ENCODE measurements at places on chromosomes 2 and 18.

DNA sequence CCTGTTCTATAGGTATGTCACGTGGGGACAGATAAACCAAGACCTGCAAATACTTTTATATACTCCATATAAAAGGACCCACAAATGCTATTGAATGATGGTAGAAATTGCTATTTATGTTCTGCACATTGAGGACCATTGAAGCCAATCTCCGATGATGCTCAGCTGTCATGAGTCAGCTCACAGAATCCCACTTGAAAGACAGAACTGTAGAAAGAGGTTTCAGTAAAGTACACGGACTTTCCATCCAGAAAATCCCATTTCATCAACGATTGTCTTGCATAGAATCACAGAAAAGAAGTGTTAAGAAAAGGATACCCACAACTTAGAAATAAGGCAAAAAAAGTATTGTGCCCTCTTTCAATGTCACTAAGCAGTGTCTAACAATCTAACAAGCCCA is 169.0 kb upstream of the COPS8 start:
- DNase-seq = no peak

DNA sequence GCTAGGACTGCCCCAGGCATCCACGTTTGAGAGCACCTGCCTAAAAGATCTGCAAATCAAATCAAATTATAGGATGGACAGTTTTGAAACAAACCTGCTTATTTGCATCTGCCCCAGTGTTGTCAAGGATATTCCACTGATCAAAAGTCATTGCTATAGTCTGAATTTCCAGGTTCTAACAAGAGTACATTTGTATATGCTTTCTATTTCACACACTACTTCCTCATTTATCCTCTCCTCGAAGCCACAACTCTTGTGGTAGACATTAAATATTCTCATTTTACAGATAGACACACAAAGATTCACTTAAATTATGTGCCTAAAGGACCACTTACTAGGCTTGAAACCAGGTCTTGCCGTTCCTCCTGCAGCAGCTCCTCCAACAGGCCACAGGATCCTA is 11.9 kb upstream of the TET3 start:
- no peak for DNase-seq

GRCh38 chr18:63508596-63508995 is 31.8 kb downstream of the SERPINB5 start:
- DNase-seq = no peak

DNA sequence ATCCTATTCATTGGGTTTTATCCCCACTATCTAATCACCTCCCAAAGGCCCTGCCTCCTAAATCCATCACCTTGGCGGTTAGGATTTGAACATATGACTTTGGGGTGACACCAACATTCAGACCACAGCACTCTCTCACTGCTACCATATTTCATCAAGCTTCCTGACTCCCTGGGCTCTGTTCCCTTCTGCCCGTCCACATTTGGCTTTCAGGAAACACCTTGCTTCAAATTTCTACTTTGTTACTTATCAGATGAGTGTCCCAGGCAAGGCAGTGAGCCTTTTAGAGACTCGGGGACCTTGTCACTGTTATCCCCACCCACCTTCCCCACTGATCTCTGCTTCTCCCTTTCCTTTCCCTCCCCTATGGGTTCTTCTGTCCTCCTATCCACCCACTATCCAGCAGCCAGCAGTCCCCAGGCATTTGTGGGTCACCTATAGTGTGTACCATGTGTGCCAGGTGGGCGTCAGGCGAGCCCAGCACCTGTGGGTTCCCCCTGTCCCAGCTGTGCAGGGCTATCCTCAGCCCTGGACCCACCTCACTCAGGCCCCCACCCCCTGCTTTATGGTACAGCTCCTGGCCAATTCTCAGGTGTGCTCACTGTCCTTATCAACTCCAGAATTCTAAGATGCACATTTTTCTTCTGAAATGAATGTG is 230.9 kb downstream of the LOXHD1 start:
- no peak for DNase-seq

DNA sequence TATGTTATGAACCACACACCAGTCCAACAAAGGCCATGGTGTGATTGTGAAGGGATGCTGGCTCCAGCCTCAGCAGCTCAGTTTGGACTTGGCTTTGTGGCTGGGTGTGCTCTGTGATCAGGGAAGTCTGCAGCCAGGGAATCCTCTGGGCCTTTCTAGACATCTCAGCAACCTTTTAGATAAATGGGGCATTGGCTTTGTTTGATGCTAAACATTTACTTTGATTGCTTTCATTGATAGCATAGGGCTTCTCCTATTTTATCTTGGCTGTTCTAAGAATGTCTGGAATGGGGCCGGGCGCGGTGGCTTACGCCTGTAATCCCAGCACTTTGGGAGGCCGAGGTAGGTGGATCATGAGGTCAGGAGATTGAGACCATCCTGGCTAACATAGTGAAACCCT is 104.5 kb downstream of the VAPA start:
- DNase-seq = no peak

- DNase-seq = no peak
These were observed 72.9 kb downstream of the HS6ST1 start for GRCh38 chr2:128245813-128246212.

- DNase-seq = no peak
These were observed 4.0 kb downstream of the LPIN1 start for GRCh38 chr2:11750422-11750821.

- no peak for DNase-seq
These were observed 65.1 kb upstream of the SLC66A3 start for GRCh38 chr2:11090187-11090586.
